ENCODE measurements at places on chromosomes 1 and 21.

GRCh38 chr1:101215363-101216011 is 21.3 kb upstream of the S1PR1 start:
- DNase-seq = no peak

DNA sequence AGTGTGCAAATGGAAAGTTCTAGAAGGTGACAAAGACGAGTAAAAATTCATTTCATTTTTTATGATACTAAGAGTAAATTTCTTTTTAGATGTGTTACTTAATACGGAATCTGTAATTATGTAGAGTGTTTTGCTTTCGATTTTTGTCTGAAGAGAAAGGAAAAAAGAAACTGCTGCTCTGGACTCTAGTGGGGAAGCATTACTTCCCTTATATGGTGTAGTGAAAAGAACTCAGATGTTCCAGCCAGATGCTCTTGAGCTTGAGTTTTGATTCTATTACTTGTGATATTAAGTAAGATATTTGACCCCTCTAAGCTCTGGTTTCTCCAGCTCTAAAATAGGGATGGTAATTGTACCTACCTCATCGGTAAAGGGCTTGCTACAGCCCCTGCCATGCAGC is 12.2 kb upstream of the GPR161 start:
- no peak for DNase-seq

- no peak for DNase-seq
These were observed 14.9 kb upstream of the GUK1 start for GRCh38 chr1:228125185-228125584.

DNA sequence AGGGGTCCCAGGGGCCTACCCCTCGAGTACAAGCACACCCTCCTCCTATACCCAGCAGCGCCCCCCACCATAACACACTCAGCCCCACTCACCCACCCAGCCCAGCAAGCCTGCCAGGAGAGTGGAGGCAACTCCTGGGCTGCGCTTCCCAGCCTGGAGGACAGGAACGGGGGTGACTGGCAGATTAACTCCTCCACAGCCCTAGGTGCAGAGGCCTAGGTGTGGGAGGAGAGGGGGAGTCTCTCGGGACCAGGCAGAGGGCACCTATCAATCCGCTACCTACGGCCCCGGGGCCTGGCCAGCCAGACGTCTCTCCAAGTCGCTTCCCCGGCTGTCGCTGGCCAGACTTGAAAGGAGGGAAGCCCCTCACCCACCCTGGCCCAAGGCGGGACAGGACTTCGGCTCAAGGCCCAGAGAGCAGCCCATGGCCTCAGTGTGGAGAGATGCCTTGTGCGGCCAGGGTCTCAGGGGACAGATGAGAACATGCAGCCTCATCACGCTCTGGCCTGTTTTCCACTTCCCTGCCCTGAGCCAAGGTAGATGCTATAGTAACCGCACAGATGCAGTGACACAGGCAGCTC is 24.9 kb downstream of the MATN1 start:
- DNase-seq = no peak

DNA sequence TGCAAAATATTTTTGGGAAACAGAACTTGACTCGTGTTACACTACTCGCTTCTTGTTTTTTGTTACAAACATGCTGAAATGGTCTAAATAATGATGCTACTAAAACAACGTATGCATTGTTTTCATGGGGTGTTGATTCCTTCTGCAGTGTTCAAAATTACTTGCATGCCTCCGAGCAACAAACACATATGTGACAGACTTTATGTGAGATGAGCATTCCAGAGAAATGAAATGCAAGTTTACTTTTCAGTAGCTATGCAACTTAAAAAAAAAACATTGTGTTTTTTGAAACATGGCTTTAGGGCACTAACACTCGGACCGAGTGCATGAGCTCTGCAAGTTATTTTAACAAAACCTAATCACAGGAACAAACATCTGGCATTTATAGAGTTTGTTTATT is 84.8 kb downstream of the CAMTA1 start:
- DNase-seq = no peak

- DNase-seq = no peak
These were observed 29.6 kb upstream of the LRRC8D start for GRCh38 chr1:89791064-89791726.

DNA sequence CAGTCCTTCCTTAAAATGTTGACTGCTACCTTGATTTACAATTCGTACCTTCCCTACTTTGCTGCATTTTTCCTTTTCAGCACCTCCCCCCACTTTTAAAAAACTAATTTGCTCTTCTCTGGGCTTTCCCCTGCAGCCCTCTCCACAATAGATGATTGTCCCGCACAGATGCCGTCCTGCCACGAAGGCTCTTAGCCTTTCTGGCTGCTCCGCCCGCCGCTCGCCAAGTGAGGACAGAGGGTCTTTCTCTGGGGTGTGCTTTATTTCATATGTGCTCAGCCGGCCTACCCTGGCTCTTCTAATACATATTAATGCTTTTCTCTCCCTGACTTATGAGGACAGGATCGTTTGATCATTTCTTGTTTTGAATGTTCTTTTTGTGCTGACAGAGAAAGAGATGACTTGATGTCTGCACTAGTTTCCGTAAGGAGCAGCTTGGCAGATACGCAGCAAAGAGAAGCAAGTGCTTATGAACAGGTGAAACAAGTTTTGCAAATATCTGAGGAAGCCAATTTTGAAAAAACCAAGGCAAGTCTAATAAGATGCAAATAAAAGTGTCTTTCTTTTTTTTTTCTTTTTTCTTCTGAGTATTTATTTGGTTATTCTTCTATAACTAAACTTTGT is 60.6 kb downstream of the SDCCAG8 start:
- DNase-seq = no peak

DNA sequence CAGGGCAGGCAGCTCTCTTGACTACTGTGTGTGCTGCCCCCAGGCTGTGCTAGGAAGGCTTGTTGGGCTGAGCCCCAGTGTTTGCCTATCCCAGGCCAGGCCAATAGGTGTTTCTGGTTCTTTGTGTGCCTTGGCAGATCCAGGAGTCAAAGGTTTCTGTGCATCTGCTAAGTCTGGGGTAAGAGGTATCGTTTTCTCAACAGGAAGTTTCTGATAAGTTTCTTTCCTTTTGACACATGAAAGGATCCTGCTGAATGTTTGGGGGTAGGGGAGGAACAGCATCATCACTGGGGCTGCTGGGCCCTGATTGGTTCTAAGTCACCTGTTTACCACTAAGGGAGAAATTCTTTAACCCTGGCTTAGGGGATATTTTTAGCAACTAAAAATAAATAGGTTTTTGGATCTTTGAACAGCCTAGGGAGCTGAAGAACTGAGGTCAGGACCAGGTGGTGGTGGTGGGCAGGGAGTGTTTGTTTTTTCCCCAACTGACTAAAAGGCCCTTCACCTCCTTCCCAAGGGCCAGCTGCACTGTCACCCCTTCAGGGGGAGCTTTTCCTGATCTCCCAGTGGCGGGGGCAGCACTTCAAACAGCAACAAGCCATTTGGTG is 85.1 kb downstream of the KCNN3 start:
- no peak for DNase-seq

- DNase-seq = no peak
These were observed 7.0 kb upstream of the PSEN2 start for GRCh38 chr1:226863446-226863845.

DNA sequence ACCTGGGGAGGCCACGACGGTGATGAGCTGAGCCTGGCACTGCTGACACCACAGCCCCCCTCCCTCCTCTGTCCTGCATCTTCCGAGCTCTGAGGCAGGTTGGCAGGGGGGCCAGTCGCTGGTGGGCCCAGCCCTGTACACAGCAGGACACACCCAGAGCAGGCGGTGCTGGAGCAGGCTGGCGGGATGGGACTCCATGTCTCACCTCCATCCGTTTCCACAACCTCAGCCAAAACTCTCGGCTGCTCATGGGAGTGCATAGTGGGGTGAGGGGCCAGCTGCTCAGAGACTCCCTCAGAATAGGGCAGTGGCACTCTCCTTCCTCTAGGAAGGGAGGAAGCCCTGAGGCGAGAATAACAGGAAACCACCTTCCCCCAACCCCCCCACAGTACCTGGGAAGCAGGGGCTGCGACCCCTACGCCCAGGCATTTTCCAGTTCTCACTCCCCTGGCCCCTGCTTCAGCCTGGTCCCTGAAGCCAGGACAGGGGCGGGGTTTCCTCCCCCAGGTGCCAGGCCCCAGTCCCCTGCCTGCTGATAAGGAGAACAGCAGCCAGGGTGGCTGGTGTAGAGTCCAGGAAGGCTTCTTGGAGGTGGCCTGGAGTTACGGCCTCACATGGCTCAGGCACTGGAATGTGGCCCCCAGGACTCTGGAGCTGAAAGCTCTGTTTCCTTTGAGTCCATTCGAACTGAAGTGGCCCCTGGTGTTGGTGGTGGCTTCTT is 3.2 kb upstream of the IBA57 start:
- no peak for DNase-seq

Data from stimulated activated CD8-positive, alpha-beta memory T cell treated with anti-CD3 and anti-CD28 coated beads, Interleukin-2, amount 100 ng/mL, for 1 hour (primary cell).